ENCODE measurements at places on chromosomes 2 and 18.

GRCh38 chr2:143071185-143071876 is 57.9 kb upstream of the ARHGAP15 start:
- DNase-seq: no peak

GRCh38 chr18:46073474-46074331 is 1.6 kb upstream of the PSTPIP2 start:
- no peak for DNase-seq

DNA sequence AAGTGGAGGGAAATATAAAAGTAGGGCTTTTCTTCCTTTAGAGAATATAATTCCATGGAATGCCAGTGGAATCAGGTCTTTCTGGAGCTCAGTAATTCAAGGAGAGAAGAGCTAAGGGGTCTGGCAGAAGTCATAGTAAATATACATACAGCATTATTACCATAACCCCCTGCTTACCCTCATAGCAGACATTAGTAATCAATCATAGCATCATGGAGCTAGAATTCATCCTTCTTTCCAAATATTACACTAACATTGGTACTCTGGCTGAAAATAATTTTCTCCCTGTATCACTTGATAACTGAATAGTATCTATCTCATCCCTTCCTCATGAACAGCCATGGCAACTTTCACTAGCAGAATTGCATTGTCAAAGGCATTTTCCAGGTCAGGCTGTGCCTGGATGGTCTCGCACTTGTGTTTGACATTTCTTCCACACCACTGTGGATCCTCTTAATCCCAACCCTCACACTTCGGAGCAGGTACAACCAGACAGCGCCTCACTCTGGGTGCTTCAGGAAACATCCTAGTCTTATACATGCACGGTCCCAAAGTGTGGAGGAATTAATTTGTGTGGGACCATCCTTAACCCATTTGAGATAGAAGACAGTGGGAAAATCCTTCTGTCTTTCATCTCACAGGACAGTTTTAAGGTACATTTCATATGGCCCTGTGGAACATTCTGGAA is 84.2 kb upstream of the SEC11C start:
- DNase-seq: no peak

GRCh38 chr18:12008181-12008767 is 27.0 kb downstream of the IMPA2 start:
- DNase-seq: no peak

DNA sequence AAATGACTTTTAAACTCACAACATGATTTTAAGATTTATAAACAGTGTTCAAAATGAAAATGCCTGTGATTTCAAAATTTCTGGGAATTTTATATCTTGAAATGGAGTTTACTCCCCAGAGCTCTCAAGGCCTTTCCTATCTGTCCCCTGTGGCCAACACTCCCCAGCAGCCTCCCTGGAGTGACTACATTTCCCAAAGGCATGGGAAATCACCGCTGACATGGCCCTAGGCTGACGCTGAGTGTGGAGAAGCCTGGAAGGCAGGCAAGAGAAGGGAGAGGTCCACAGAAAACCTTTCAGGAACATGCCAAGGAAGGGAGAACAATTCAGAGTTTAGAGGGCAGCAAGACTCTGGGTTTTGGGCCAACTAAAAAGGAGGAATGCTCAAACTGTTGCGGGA is 20.2 kb upstream of the ZFP36L2 start:
- no peak for DNase-seq

- DNase-seq: no peak
Measured at GRCh38 chr2:233354500-233354924, 218 bp downstream of the DGKD start.

DNA sequence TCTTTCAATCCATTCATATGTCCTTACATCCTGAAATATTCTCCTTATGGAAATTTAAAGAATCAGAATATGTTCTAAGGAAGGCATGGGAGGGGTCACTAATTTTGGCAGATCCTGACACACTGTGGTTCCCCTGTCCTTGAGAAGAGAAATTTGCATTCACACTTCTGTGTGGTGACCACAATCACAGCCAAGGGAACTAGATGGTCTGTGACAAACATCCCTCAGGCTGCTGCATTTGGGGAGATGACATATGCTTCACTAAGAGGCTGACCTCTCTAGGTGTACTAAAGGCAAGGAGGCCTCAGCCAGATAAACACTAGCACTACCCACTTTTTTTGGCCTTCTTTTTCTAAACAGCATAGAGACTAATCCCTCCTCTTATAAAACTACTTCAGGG is 129.6 kb downstream of the MREG start:
- no peak for DNase-seq

DNA sequence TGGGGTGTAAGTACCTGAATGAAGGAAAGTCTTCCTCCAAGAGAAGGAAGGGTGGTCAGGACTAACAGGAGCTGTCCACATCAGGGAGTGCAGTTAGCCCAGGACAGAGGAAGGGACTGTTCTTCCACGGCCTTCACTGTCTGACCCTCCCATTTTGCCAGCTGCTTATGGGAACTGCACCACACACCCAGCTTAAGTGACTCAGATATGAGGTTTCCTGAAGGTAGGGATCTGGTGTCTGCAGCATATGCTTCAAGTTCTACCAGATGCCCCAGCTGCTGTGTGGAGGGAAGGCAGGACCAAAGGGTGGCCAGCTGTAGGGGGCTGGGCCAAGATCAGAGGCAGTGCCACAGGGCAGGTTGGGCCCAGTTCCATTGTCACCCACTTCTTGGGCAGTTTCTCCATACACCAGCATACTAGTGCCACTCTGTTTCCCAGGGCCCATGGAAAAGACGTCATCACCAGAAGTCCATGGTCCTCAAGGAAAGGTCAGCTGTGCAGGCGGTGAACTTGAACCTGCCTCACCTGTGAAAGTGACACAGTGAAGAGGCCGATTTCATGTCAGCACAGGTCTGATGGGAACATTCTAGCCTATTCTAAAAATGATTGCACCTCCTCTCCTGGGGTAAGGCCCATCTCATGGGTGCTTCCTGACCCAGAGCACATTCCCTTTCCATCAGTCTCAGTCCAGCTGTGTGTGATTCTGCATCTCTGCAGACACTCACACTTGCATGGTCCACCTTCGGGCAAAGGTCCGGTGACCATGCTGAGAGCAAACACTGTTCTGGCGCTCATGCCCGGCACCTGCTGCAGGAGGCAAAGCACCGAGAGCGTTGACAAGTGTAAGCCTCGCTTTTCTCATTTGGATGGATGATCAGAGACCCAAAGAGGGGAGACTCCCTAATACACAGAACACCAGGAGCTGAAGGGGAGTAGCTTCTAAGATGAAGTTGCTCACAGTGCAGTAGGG is 68.0 kb downstream of the ACAA2 start:
- no peak for DNase-seq

- DNase-seq: no peak
Measured at GRCh38 chr2:105943977-105944376, 199.3 kb downstream of the NCK2 start.

Data from left ventricle myocardium superior (tissue), 1 donor.